H7 (cell line): ENCODE measurements at places on chromosomes 2 and 18.

- no peak for DNase-seq
Measured at GRCh38 chr2:98240786-98241398, 105.4 kb upstream of the CNGA3 start.

GRCh38 chr2:170715062-170715931 lies at the start of gene SP5:
SP5 (plus strand) TSS chr2:170715337; CDS start chr2:170715513, 176 bp downstream.
- DNase-seq, result peak; percentile 89

- no peak for DNase-seq
Measured at GRCh38 chr2:207385903-207386302, 143.9 kb upstream of the CREB1 start.

DNA sequence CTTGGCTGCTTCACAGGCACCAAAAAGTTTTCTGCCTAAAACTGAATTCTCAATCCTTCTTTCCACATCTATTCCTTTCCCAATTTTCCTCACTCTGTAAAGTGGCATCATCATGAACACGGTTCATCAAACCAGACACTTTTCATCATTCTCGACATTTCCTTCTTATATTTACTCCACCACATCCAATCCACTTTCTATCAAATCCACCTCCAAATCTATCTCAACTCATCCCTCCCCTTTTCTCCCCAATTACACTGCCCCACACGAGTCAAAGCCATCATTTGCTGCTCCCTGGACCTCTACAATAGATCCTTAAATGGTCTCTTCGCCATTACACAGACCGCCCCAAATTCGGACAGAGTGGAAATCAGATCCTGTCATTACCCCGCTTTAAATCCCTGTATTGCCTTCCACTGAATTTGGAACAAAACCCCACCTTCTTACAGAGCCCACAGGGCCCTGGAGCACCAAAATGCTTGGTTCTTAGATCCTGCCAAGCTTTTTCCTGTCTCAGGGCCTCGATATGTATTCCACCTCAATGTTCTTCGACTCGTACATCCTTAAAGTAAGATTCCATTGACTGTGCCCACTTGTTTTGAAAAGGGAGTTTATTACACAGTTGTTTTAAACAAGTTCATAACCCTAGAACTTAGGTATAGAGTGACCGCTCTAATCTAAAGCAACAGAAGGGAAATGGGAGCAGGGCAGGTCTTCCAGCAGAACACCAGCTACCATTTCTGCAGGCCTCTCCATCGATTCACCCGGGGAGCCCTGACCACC lies 856 bp downstream of the ACAA2 start:
- DNase-seq, result peak; percentile 18

- DNase-seq, result no peak
Measured at GRCh38 chr2:234987754-234988153, 35.9 kb downstream of the SH3BP4 start.
